Thyroid gland (tissue), 4 donors: ENCODE measurements at places on chromosomes 4 and X.

DNA sequence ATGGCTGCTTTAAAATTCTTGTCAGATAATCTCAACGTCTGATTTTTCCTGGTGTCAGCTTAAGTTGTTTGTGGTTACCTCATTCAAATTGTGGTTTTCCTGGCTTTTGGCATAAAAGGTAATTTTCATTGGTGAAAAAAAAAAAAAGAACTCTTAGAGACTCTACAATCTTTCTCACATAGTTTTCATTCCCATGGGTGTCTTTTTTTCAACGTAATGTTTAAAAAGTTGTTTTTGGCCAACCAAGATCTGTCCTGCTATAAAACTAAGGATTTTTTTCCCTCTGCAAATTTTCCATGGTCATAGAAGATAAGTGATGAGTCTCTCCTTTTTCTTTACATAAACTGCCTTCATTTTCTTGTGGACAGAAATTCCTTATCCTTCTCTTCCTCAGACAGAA is 28.9 kb upstream of the RPS6KA6 start:
- DNase-seq, result no peak
- H3K4me1 ChIP-seq, result no peaks in the 10 kb centered on the region
- H3K27me3 ChIP-seq, result no peaks in the 10 kb centered on the region
- no peak overlapping the region for H3K27ac ChIP-seq
- no peak overlapping the region for H3K4me3 ChIP-seq

- no peaks in the 10 kb centered on the region for H3K4me1 ChIP-seq
- no peaks in the 10 kb centered on the region for H3K27me3 ChIP-seq
- H3K27ac ChIP-seq, result no peak overlapping the region
- H3K4me3 ChIP-seq, result no peak overlapping the region
- DNase-seq, result no peak
- H3K36me3 ChIP-seq, result no peaks in the 10 kb centered on the region
Observed at GRCh38 chr4:37749398-37749988, 63.3 kb upstream of the RELL1 start.

DNA sequence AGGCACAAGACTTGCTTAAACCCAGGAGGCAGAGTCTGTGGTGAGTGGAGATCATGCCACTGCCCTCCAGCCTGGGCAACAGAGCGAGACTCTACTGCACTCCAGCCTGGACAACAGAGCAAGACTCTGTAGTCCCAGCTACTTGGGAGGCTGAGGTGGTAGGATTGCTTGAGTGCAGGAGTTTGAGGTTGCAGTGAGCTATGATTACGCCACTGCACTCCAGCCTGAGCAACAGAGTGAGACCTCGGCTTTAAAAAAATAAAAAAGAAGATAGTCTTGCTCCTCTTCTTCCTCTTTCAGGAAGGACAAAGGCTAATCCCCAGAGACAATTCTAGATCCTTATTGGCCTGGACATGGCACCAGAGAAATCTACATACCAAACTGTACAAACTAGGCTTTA is 5.7 kb upstream of the PPEF2 start:
- no peaks in the 10 kb centered on the region for H3K36me3 ChIP-seq
- DNase-seq, result no peak
- H3K4me3 ChIP-seq, result no peak overlapping the region

DNA sequence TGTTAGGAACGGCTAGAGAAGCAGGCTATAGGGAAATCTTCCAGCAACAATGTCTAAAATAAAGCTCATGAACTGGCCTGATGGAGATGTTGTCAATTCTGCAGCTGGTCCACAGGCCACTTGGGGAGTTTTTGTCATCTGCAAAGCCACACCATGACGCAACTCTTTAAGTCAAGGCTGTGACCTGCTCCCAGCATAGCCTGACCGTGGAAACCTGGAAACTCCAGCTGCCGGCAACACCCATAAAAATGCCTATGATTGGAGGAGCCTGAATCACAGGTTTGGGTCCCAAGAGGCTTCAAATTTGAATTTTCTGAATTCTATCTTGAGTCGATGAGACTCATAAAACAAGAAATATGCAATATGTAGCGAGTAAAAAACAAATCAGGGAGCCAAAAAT is 969.2 kb upstream of the PRKX start:
- H3K36me3 ChIP-seq, result no peaks in the 10 kb centered on the region
- no peaks in the 10 kb centered on the region for H3K27me3 ChIP-seq
- no peaks in the 10 kb centered on the region for H3K4me1 ChIP-seq
- no peak overlapping the region for H3K27ac ChIP-seq
- no peak overlapping the region for H3K4me3 ChIP-seq

- no peaks in the 10 kb centered on the region for H3K27me3 ChIP-seq
Observed at GRCh38 chrX:69555481-69556041, 51.4 kb downstream of the NALF2 start.

DNA sequence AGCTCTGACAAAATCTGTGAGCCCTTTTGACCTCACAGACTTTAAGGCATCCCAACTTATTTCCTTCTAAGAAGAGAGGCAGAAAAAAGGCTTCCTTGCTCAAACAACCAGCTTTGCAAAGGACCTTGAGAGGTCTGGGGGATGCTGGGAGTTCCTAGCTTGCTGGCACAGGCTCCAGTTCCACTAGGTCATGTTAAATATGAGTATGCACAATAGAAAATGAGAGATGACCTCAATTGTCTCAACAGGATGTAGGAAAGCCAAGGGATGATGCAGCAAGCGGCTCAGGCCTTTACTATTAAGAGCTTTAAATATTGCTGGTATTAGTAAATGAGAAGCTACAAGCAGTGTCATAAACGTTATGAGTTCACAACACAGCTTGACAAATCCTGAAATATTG is 13.3 kb upstream of the ZNF827 start:
- no peaks in the 10 kb centered on the region for H3K4me1 ChIP-seq
- DNase-seq, result no peak
- H3K4me3 ChIP-seq, result no peak overlapping the region
- H3K36me3 ChIP-seq, result no peaks in the 10 kb centered on the region

GRCh38 chr4:85457752-85458467 is 17.0 kb upstream of the ARHGAP24 start:
- H3K4me3 ChIP-seq, result no peak overlapping the region
- H3K27me3 ChIP-seq, result no peaks in the 10 kb centered on the region
- H3K27ac ChIP-seq, result no peak overlapping the region
- no peaks in the 10 kb centered on the region for H3K36me3 ChIP-seq
- DNase-seq, result no peak
- no peaks in the 10 kb centered on the region for H3K4me1 ChIP-seq

DNA sequence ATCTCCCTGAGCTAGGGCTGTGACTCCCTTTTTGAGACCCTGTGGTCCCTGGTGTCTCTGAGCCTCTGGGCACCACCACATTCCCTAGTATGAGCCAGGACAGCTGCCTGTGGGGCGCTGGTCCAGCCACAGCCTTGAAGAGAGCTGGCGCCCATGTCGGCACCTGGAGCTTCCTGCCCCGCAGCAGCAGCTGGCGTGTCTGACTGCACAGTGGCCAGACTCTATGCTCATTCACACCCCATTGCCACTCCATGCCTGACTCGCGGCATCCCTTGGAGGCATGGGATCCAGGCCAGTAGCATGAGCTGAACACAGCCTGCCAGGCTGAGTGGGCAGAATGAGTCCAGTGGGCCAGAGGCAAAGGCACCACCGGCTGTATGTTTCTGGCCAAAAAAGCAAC is 8.3 kb upstream of the SPP1 start:
- no peaks in the 10 kb centered on the region for H3K4me1 ChIP-seq
- H3K4me3 ChIP-seq, result no peak overlapping the region
- no peak overlapping the region for H3K27ac ChIP-seq
- H3K36me3 ChIP-seq, result no peaks in the 10 kb centered on the region

DNA sequence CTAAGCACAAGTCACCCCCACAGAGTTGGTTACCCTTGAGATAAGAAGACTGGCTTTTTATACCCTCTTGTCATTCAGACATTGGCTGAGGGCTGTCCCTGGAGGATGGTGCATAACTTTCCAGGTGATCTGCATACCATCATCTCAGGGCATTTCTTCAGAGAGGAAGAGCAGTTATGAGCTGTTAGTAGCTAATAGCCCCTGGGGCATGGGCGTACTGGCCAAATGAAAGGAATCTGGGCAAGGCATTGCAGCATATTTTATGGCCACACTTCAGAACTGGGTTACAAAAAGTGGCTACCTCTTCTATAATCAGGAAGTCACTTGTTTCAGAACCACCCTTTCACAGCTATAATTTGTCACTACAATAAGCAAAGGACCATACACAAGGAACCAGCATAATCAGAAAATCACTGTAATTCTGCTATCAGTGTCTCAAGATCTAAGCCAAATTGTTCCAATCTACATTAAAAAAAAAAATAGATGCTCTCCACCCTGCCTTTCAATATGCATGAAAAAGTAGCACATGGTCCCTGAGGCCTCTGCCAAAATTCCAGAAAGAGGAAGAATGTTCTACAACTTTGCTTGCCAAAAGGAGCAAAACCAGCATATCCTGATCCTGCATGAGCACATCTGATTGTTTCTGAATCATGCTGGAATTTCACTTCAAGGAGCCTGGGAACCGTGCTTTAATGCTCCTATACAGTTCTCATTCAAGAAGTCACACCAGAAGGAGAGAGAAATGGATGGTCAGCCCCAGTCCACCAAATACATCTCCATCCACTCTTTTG is 92.0 kb downstream of the TMEM144 start:
- H3K36me3 ChIP-seq, result no peaks in the 10 kb centered on the region
- no peak for DNase-seq
- H3K4me1 ChIP-seq, result no peaks in the 10 kb centered on the region
- H3K27ac ChIP-seq, result no peak overlapping the region
- H3K27me3 ChIP-seq, result no peaks in the 10 kb centered on the region

GRCh38 chr4:160956875-160957274 is 1206.9 kb downstream of the FSTL5 start:
- H3K4me3 ChIP-seq, result no peak overlapping the region
- no peak overlapping the region for H3K27ac ChIP-seq
- H3K27me3 ChIP-seq, result no peaks in the 10 kb centered on the region
- H3K4me1 ChIP-seq, result no peaks in the 10 kb centered on the region
- no peak for DNase-seq
- H3K36me3 ChIP-seq, result no peaks in the 10 kb centered on the region

DNA sequence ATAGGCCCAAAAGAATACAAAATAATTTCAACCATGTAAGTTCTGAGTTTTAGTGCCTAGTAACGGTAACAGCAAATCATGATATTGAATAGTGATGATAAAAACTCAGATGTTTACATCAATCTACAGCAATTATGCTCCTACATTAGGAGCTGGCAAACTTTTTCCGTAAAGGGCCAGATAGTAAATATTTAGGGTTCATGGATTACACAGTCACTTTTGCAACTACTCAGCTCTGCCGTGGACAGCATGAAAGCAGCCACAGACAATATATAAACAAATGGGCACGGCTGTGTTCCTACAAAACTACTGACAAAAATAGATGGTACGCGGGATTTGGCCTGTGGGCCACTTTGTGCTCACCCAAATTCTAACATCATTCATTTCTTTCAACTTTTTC is 167.8 kb upstream of the NAP1L5 start:
- H3K36me3 ChIP-seq, result no peaks in the 10 kb centered on the region
- H3K4me3 ChIP-seq, result no peak overlapping the region
- no peaks in the 10 kb centered on the region for H3K27me3 ChIP-seq
- no peak overlapping the region for H3K27ac ChIP-seq
- H3K4me1 ChIP-seq, result peaks cover 4% of the 10 kb centered on the region

GRCh38 chr4:165667969-165668368 is 205.1 kb upstream of the TLL1 start:
- H3K36me3 ChIP-seq, result no peaks in the 10 kb centered on the region
- no peaks in the 10 kb centered on the region for H3K27me3 ChIP-seq
- no peaks in the 10 kb centered on the region for H3K4me1 ChIP-seq
- DNase-seq, result no peak

GRCh38 chr4:87092389-87093141 is 127.9 kb downstream of the KLHL8 start:
- peak; percentile 98 for DNase-seq
- H3K4me3 ChIP-seq, result no peak overlapping the region
- peaks cover 14% of the 10 kb centered on the region for H3K36me3 ChIP-seq
- no peaks in the 10 kb centered on the region for H3K27me3 ChIP-seq
- peak overlapping the region; percentile 87 for H3K27ac ChIP-seq

DNA sequence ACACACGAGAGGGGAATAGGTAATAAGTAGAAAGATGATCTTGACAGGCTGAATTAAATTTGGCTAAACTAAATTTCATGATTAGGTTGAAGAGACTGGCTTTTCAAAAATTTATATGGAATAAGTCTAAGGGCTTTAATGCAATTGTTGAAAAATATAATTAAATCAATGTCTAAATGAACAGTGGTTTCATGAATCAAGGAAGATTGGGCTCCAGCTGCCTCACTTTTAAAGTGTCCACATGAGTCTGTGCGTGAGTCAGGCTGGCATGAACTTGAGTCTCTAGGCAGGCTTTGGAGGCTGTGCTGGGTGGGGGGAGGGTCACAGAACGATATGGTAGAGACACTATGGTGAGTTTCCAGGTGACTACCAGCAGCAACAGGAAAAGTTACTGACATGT is 111.9 kb downstream of the SORBS2 start:
- DNase-seq, result peak; percentile 59
- no peak overlapping the region for H3K27ac ChIP-seq
- no peak overlapping the region for H3K4me3 ChIP-seq
- no peaks in the 10 kb centered on the region for H3K27me3 ChIP-seq
- H3K4me1 ChIP-seq, result peaks cover 15% of the 10 kb centered on the region
- H3K36me3 ChIP-seq, result no peaks in the 10 kb centered on the region

DNA sequence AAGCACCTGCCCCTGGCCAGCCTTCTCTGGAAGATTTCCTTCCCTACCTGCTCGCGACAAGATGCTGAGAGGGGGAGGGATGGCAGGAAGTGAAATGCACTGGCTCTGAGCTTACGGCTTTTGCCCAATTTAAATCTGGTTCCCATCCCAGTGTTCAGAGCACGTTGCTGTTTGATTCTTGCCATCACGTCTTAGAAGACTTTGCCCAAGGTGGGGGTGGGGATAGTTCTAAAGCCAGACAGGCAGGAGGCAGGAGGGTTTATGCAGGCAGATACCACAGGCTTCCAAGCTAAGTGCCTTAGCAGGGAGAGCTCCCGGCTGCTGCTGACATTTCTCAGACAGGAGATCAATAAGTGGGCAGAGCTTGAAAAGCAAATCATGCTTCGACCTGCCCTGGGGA is 393.9 kb downstream of the MID1IP1 start:
- H3K4me1 ChIP-seq, result no peaks in the 10 kb centered on the region
- H3K4me3 ChIP-seq, result no peak overlapping the region
- no peak overlapping the region for H3K27ac ChIP-seq
- no peaks in the 10 kb centered on the region for H3K27me3 ChIP-seq

GRCh38 chrX:15204130-15204751 is 65.6 kb downstream of the ASB9 start:
- H3K4me1 ChIP-seq, result peaks cover 11% of the 10 kb centered on the region
- H3K27ac ChIP-seq, result peak overlapping the region; percentile 36
- peak; percentile 42 for DNase-seq
- H3K27me3 ChIP-seq, result no peaks in the 10 kb centered on the region
